Lower lobe of right lung (tissue), 2 donors: ENCODE measurements at places on chromosomes 16 and 17. TPM values are rescaled to one million over a fixed set of nuclear protein-coding genes. Genes with fewer than 3 reads are reported as not detected.

DNA sequence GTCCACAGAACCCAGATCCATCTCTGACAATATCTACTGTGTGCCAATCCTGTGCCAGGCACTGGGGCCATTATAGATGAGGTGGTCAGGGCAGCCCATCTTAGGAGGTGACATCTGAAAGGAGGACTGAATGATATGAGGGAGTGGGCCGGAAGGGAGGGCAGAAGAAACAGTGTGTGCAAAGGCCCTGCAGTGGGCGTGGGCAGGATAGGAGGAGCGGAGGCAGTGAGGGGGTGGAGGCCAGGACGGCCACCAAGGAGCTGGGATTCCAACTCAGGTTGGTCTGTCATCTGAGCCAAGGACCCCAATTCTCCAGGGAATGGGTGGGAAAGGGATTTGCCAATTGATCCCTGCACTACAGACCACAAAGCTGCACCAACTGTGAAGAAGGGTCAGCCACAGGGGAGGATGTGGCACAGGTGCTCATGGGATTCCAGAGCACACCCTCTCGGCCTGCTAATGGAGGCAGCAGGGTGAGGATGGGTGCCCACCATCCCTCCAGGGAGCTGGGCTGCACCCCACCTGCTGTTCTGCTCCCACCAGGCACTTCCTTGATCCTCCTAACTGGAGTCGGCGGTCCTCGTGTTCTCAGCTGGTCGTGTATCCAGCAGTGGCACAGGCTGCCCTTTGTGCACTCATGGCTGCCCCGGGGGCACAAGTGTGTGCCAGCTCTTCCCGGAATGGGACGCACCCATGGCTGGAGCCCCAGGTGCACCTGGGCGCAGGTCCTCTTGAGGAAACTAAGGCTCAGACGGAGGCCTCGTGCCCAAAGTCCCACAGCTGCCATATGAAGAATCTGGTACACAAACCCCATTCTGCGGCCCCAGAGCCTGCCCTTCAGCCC lies 9.6 kb downstream of the SREBF1 start:
- no peak overlapping the region for H3K4me3 ChIP-seq
- H3K27me3 ChIP-seq, result no peaks in the 10 kb centered on the region
- H3K36me3 ChIP-seq, result peaks cover 4% of the 10 kb centered on the region
- no peak for DNase-seq
- H3K27ac ChIP-seq, result no peak overlapping the region

DNA sequence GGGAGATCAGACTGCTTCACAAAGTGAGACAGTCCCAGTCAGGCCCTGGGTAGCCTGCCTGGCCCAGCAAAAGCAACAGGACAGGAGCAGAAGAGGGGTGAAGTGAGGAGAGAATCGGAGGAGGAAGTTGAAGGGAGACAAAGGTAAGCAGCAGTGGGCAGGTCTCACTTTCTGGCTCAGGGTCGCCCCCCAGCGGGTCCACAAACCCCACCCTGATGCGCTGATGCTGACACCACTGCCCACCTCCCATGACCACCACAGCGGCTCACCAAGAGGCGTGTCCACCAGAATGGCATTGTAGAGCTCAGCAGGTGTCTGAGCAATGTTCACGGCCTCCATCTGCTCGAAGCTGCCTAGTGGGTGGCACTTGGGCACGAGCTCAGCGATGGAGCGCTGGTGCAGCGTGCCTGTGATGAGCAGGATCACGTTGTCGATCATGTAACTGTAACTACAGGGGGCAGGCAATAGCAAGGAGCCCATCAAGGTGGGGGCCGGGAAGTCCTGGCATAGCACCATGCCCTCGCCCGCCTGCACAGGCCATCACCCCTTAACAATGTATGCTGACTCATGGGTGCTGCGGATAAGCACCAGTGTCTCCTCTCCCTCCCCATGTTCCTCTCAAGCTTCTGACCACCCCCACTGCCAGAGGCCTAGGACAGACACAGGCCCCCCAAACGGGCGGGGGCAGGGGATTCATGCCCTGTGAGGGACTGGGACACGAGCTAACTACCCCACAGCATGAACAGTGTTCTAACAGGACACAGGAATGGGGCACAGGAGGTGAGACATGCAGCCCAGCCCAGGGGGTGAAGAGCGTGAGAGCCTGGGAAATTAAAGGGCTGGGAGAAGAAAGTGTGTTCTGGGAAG lies 13.6 kb downstream of the HSD11B2 start:
- peak overlapping the region; percentile 64 for H3K27ac ChIP-seq
- no peaks in the 10 kb centered on the region for H3K27me3 ChIP-seq
- no peak overlapping the region for H3K4me3 ChIP-seq
- no peak for DNase-seq
- H3K36me3 ChIP-seq, result peaks cover 93% of the 10 kb centered on the region
- H3K4me1 ChIP-seq, result peaks cover 80% of the 10 kb centered on the region

DNA sequence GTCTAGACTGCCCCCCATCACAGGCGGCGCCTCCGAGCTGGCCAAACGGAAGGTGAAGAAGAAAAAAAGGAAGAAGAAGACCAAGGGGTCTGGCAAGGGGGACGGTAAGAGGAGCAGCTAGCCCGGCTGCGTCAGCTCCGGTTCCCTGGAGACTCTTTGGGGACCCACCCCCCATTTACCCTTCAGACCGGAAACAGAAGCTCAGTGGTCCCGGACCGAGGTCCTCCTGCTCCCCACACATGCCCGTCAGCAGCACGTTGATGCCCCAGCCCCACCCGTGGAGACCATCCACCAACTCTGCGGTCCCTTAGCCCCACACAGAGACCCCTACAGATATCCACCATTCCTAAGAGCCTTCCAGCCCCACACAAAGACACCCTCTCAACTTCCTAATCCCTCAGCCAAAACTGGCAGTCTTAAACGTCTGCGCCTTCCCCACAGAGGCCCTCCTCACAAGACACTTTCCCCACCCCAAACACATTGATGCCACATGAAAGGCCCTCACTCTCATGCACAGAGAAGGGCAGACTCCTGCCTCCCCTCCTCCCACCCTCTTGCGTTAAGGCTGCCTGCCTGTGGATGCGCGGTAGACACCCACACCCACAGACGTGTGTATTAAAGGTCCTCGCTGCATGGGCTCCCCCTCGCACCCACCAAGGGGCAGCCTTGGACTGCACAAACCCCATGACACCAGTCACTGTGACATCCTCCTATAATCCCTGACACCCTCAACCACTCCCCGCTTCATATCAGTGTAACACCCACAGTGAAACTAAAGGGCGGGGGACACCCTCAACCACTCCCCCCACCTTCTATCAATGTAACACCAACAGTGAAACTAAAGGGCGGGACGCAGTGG lies 58.2 kb upstream of the RPH3AL start:
- peaks cover 11% of the 10 kb centered on the region for H3K36me3 ChIP-seq
- no peaks in the 10 kb centered on the region for H3K27me3 ChIP-seq
- peaks cover 26% of the 10 kb centered on the region for H3K4me1 ChIP-seq

DNA sequence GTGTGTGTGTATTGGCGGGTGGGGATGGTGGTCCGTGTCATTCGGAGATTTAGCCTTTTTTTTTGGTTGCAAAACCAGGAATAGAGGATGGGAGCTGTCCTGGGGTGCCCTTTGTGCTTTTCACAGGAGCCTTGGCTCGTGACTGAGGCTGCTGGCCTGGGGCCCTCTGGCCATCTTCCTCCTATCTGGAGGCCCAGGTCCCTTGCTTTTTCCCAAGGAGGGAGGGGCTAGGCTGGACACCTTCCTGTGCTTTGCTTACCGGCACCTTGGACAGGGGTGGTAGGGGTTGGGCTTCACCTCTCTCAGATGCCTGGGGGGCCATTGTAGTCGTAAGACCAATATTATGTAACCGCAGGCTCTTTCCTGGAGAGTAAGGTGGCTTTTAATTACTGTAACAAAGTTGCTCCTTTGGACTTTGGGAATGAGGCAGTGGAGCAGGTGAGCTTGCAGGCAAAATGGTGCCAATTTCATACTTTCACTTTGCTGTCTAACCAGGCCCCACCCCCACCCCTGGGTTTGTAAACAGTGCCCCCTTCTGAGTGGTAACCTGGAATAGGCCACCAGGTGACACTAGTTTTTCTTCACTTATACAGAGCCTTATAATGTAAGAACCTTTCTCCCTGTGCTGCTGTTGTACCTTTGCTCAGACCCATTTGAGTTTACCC lies 1.2 kb downstream of the DYNLL2 start:
- H3K27me3 ChIP-seq, result no peaks in the 10 kb centered on the region
- peaks cover 44% of the 10 kb centered on the region for H3K4me1 ChIP-seq
- H3K36me3 ChIP-seq, result peaks cover 42% of the 10 kb centered on the region
- peak overlapping the region; percentile 95 for H3K27ac ChIP-seq

DNA sequence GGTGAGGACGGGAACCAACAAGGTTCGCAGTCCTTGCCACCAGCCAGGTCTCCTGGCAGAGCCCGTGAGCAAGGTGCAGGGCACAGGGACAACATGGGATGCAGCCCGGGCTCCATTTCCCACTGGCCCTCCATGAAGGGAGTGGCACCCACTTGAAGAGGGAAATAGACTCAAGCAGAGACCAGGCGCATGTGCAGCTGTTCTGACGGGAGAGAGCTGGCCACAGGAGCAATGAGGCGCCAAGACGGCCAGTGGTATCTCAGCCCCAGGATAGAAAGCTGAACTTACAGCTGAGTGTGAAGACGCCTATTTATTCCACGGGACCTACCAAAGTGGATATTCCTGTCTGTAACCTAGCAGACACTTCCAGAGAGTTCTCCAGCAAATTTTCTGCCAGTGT lies 8.2 kb upstream of the FOXJ1 start:
- no peaks in the 10 kb centered on the region for H3K27me3 ChIP-seq
- no peak overlapping the region for H3K27ac ChIP-seq
- H3K36me3 ChIP-seq, result no peaks in the 10 kb centered on the region
- no peak for DNase-seq
- H3K4me1 ChIP-seq, result peaks cover 27% of the 10 kb centered on the region

The HSD17B1 gene
- 2.2 TPM for total RNA-seq

The TNP2 gene
- not detected for total RNA-seq

The PIRT gene
- total RNA-seq, result not detected

The SYNGR3 gene
- 0.24 TPM for total RNA-seq
